Activated CD8-positive, alpha-beta memory T cell treated with anti-CD3 and anti-CD28 coated beads for 1 hour (primary cell): ENCODE measurements at places on chromosomes 6 and 20.

DNA sequence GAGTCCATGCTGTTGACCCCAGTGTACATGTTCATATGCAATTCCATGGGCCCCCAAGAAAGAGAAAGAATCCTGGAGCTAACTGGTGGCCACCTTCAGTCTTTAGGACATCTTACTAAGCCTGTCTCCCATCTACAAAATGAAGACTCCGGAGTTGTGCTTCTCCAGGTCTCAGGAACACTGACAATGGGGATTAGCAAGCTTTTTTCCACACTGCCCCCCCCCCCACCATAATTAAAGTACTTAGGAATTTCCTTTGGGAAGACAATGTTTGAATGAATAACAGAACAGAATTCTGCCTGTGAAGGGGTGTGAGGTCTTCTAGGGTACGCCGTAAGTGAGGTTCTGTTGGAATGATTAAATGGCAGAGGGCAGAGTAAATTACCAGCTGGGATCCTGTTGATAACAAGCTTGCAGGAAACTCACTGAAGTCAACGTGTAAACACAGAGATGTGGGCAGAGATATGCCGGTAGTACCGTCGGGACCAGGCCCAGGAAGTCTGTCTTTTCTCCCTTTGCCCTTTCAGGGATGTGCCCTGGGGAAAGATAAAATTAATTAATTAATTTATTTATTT, 63.1 kb downstream of the ANKRD6 start:
- DNase-seq: no peak

GRCh38 chr20:23145281-23145700, 59.2 kb upstream of the CD93 start:
- no peak for DNase-seq

GRCh38 chr6:28751514-28751913, 172.3 kb downstream of the TRIM27 start:
- DNase-seq: no peak

DNA sequence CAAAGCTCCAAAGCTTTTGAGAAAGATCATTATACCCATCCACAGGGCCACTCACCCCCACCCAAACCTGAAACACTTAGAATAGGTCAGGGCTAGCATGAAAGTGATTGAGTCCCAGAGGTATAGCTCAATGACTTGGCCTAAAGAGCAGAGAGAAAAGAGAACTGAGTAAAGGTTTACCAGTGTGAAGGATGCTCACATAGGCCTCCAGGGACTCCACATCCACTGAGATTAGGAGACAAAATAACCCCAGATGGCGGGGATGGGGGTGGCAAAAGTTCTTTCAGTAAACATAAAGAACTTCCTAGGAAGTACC, 12.2 kb downstream of the SAYSD1 start:
- DNase-seq: no peak

- DNase-seq: no peak
These were observed 252.9 kb upstream of the MAN1A1 start for GRCh38 chr6:119602215-119603178.

- DNase-seq: no peak
These were observed 180.9 kb downstream of the SAMD5 start for GRCh38 chr6:147689398-147689797.

GRCh38 chr20:11982289-11982954, 64.7 kb downstream of the BTBD3 start:
- no peak for DNase-seq

GRCh38 chr6:90940812-90941481, 354.1 kb upstream of the MAP3K7 start:
- DNase-seq: no peak

- DNase-seq: no peak
These were observed 41.7 kb downstream of the GFOD1 start for GRCh38 chr6:13445744-13446115.

DNA sequence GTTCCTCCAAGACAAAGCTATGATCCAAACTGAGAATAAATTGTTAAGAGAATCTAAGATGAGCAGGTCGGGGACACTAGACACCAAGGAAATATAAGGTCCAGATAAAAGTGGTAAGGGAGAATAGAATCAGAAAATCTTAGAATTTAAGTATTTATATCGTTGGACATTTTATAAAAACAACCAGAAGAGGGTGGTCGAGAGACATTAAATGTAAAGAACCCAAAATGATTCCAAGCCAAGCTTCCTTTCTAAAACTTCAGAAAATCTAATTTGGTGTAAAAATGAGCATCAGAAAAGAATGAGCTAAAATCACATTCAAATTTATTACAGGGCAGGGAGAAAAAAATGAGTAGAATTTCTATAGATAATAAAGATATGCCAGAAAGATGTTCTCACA, 97.8 kb upstream of the OGFRL1 start:
- no peak for DNase-seq

GRCh38 chr6:41186031-41186562, 14.9 kb downstream of the TREML2 start:
- no peak for DNase-seq

GRCh38 chr6:169489563-169490245, 212.1 kb downstream of the WDR27 start:
- DNase-seq: no peak

DNA sequence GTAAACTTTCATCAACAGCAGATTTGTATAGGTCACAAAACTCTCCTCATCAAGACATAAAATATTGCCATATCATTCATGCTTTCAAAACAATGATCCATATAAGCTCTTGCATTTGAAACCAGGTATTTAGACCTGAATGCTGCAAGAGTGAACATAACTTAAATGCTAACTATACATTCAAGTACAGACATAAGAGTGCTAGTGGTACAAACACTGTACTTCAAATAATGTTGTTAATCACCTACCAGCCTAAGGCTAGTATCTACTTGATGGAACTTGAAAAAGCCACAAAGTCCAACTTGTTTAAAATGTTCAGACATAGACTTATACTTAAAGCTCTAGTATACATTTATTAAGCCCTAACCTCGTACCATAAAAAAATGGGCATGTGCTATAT, 16.0 kb upstream of the GSTA2 start:
- no peak for DNase-seq

DNA sequence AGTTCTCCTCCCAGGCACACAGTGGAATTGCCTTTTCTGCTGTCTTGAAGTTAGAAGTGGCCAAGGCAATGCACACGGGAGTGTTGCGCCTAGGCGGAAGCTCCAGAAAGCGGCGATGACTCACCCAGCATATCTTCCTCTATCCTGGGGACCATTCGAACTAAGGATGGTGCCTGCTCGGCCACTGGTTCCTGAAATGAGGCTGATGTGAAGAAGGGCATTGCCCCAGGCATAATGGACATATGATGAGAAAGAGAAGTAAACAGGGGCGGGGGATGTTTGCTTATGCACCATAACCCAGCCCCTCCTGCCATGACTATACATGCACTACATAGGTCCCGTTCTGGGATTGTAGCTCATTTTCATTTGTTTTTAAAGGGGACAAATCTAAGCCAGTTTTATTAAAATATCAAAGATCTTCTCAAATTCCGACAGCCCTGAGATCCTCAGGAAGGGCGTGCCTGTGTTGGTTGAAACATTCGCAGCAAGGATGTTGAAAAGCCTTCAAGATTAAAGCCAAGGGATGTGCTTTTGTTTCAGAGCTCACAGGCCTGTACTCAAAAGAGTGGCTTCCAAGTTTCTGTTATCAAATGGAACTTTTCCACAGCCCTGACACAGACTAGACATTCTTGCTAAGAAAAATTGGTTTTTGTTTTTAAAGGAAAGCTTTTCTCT, 218.5 kb downstream of the LY86 start:
- DNase-seq: no peak

GRCh38 chr6:74075323-74075722, 379.3 kb downstream of the CD109 start:
- DNase-seq: no peak

GRCh38 chr6:165844801-165845364, 181.8 kb upstream of the PDE10A start:
- DNase-seq: no peak

GRCh38 chr20:64100946-64101688, 6.2 kb downstream of the NPBWR2 start:
- DNase-seq: no peak

- DNase-seq: no peak
These were observed 65.1 kb downstream of the ZBTB2 start for GRCh38 chr6:151326116-151326825.

DNA sequence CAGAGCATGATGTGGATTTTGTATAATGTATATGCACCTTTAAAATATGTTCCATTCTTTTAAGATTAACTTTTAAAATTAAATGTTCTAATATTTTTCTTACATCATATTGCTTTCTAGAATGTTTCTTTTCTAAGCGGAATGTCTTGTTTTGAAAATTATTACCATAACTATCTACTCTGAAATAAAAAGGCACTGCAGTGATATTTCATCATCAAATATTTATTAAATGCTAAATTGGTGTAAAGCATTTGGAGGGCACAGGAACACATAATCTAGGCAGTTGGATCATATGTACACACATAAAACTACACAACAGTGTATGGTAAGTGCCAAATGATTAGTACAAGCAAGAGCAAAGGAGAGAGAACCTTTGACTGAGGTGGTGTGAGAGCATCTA, 13.8 kb downstream of the BICRAL start:
- DNase-seq: no peak

DNA sequence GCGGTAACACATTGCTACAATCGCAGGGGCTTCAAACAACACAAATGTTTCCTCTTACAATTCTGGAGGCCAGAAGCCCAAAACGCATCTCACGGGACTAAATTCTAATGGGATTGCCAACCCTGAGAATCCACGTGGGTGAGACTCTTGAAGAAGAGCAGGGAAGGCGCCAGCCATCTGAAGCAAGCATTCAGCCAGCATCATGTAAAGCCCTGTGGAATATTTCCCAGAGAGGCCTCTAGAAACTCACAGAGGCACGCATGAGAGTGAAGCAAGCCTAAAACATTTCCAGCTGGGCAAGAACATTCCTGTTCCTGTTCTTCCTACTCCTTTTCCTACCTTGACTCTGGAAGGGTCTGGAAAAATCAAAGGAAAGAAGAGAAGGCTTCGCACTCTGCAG, 19.6 kb upstream of the FNDC1 start:
- no peak for DNase-seq

GRCh38 chr6:144176043-144176442, 25.7 kb downstream of the STX11 start:
- no peak for DNase-seq

- peak; percentile 27 for DNase-seq
These were observed 55.7 kb upstream of the PRND start for GRCh38 chr20:4666001-4666479.

GRCh38 chr6:107956586-107957307, 1.3 kb downstream of the SEC63 start:
- DNase-seq: no peak

DNA sequence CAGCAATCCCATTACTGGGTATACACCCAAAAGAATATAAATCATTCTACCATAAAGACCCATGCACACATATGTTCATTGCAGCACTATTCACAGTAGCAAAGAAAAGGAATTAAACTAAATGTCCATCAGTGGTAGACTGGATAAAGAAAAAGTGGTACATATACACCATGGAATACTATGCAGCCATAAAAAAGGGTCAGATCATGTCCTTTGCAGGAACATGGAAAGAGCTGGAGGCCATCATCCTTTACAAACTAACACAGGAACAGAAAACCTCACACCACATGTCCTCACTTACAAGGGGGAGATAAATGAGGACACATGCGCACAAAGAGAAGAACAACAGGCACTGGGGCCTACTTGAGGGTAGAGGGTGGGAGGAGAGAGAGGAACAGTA, 60.9 kb downstream of the DCDC2 start:
- DNase-seq: no peak

DNA sequence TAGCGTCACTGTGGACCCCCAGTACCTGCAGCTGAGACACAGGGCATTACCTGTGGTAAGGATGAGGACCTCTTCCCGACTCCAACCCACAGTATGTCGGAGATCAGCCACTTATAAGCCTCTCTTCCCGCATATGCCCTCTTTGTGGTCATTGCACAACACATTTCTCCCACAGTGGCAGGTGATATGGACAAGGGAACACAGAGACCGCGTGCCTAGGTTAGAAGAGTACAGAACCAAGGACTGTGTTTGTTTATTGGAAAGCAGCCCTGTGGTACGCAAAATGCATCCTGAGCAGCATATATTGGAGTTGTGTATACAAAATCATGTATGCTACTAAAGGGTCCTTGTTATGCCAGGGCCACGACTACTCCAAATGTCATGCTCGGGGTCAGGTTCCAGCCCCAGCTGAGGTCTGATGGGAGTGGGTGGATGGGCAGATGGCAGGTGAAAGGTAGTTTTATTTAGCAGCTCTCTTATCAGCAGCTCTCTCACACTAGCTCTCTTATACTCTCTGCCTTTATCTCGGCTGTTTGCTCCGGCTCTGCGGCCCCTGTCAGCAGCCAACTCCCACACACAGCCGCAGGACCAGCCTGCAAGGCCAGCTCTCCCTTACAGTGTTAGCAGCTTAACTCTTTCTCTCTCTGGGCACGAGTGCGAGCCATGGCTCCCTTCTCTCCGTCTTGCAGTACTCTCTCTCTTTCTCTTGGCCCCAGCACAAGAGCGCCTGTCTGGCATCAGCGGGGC, 569.0 kb downstream of the KIF16B start:
- DNase-seq: no peak

DNA sequence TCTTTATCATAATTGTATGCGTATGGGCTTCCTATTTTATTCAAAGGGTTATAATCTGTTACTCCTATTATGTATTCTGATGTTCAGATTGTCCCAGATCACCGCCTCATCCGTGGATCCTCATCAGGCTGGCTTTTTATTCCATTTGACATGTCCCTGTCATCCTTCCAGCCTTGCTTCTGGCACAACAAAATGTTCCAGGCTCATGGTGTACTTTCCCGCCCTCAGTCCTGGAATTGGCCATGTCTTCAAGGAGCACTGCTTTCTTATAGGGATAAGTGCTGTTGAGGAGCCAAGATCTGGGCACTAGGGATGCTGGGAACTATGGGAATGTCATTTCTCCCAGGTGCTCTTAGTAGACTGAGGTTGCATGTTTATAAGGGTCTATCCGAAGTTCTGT, 207.8 kb downstream of the JARID2 start:
- DNase-seq: no peak

DNA sequence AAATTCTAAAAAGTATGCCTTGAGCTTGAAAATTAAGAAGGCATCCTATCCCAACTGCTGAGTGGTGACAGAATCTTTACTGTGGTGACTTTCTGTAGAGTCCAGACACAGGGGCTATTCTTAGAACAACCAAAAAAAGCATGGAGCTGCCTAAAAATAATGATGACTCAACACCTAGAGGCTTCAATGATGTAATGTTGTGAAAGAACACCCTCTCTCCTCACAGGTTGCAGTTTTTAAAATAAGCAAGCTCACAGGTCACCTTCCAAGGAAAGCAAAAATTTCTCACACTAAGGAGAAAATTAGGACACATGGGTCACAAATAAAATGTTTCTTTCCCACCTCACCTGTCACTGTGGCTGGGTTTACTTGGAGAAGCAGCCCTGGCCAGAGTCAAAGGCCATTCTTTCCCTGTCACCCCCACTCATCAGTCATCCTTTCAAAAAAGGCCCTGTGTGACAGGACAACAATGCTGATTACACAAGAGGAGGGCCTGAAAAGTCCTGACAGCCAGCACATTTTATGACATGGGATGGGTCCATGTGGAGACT, 53.5 kb downstream of the RCAN2 start:
- no peak for DNase-seq

DNA sequence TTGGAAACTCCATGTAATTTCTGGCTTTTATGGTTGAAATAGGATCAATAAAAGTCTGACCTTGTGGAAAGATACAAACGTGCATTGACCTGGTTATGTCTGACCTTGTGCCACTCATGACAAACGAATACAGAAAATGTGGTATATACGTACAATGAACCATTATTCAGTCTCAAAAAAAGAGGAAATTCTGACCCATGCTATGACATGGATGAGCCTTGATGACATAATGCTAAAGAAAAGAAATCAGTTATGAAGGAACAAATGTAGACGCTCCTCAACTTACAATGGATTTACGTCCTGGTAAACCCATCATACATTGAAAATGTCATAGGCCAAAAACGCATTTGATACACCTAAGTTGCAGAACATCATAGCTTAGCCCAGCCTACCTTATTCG, 309.7 kb upstream of the SULF2 start:
- no peak for DNase-seq
